AG04449 (cell line): ENCODE measurements at places on chromosomes 4 and X.

DNA sequence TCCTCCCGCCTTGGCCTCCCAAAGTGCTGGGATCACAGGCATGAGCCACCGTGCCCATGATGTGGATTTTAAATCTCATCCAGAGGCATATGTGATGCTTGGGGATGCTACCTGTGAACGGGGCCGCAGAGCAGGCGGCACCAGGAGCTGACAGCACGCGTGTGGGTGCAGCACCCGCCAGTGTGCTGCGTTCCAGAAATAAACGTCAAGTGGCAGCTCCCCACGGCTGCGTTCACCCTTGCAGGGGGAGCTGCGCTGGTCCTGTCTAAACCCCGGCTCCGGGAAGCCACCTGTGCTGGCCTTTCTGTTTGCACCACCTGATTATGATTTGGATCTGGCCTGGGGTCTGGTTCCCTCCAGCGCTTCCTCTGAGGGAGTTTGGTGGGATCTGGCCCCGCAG, 77.8 kb downstream of the SORCS2 start:
- DNase-seq, result no peak

DNA sequence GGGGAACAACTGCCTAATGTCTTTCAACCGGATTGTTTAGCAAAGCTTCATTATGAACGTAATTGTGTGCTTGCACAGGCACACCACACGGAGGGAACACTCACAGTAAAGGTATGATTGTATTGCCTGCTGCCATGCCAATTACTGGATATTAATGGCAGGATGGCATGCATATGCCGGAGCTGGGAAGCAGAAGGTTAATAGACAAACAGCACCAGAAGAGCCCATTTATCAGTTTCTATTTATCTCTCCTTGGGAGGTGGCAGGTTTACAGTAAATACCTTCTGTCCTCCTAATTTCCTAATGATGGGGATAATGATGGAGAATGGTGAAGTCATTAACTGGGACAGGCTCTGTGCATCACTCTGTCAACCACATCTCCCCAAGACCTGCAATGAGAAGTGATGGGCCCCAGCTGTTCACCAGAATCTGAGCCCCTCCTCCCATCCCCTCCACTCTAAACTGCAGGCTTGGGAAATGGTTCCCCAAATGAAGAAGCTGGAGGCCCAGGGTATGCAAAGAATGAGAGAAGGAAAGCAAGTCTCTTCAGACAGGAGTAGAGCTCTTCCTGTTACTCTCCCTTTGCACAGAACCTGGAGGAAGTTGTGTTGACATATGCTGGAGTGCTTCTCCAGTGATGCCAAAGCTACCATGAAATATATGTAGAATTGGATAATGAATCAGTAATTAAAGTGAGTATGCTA, 160.8 kb downstream of the NAA11 start:
- no peak for DNase-seq

- no peak for DNase-seq
These were observed 172.9 kb upstream of the GYPA start for GRCh38 chr4:144313370-144313769.

DNA sequence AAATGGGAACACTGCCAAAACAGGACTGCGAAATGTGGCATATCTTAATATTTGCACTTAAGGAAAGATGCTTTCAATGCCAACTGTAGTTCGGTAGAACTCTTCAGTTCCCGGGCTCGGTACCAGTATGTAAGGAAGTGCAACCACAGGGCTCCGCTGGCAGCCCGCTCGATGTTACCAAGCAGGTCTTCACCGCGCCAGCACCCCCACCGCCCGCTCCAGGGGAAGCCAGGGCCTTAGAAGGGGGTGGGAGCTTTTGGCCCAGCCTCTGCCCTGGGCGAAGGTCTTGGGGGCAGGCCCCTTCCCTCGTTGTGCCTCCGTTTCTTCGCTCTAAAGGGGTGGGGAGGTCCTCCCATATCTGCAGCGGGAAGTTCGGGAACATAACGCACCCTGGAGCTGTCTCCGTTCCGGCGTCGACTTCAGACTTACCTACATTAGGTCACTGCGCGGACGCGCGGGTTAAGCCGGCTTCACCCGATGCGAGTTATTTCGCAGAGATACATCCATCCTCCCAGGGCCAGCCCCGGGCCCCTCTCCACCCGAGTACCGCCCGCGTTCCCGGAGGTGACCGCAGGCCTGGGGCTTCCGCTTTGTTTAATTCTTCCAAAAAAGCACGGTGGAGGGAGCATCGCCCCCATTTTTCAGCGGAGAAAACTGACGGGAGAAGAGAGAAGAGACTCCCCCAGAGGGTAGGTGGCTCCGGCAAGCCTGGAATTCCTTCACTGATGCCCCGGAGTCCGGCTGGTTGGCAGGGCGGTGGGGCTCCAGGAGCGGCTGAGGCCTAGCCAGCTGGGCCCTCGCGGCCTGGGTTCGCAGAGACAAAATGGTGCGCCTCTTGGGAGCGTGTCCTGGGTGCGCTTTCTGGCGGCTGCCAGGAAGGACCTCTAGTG, 1.0 kb upstream of the HMX1 start:
- DNase-seq, result no peak

GRCh38 chr4:1236103-1236641, 12.8 kb downstream of the CTBP1 start:
- DNase-seq, result no peak

DNA sequence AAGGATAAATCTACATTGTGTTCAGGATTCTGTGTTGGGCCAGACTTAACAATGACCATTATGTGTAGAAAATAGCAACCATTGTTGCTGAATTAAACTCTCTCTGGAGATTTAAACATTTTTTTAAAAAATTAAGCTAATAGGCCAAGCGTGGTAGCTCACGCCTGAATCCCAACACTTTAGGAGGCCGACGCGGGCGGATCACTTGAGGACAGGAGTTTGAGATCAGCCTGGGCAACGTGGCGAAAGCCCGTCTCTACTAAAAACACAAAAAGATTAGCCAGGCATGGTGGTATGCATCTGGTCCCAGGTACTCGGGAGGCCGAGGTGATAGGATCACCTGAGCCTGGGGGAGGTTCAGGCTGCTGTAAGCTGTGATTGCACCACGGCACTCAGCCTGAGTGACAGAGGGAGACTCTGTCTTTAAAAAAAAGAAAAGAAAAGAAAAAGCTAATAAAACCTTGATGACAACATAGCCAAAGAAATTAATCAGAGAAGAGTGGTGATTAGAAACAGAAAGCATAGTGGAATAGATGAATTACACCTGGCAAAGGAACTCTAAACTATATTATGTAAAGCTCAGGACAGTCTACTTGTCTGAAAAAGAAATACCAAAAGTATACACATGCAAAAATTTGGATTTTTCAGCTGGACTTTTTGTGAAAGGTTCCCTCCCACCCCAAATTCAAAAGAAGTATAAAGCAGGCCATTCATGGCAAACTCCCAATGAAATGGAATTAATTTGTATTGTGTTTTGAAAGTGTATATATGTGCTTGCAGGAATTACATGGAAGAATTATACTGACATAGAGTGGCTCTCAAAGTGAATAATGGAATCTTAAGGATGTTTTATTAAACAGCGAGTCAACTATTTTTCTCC, 21.9 kb downstream of the PLS3 start:
- DNase-seq, result no peak

- DNase-seq, result no peak
These were observed 27.5 kb downstream of the LIAS start for GRCh38 chr4:39486221-39486804.

- no peak for DNase-seq
These were observed 4.7 kb downstream of the MAEA start for GRCh38 chr4:1294424-1294823.

GRCh38 chr4:139922406-139923024, 231.5 kb downstream of the MAML3 start:
- DNase-seq, result no peak

- no peak for DNase-seq
These were observed 96.3 kb upstream of the NOCT start for GRCh38 chr4:138919094-138919936.

- no peak for DNase-seq
These were observed 12.7 kb upstream of the PAQR3 start for GRCh38 chr4:78951862-78952472.

DNA sequence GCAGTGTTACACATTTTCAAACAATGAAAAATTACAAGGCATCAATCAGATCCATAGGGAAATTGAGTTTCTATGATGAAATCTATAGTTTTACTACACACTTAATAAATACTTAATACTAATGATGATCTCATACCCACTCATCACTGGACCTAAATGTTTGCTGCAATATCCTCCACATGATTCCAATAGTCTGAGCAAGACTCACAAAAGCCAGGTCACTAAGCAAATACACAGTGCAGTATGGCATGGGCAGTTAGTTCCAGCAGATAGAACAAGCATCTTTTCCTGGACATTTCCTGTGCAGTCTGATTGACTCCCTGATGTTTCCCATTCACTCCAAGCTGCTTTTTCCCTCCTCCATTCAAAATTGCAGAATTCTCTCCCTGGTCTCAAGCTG, 109.0 kb upstream of the ATOH1 start:
- DNase-seq, result no peak

GRCh38 chr4:176964116-176964691, 171.5 kb upstream of the VEGFC start:
- DNase-seq, result no peak

DNA sequence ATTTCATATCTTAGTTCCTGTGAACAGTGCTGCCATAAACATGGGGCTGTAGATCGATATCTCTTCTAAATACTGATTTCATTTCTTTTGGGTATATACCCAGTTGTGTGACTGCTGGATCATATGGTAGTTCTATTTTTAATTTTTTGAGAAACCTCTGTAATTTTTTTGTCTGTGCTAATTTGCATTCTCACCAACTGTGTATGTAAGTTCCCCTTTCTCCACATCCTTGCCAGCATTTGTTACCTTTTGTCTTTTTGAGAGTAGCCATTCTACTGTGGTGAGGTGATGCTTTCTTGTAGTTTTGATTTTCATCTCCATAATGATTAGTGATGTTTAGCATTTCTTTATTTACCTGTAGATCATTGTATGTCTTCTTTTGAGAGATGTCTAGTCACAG, 2086.5 kb upstream of the TENM3 start:
- no peak for DNase-seq

DNA sequence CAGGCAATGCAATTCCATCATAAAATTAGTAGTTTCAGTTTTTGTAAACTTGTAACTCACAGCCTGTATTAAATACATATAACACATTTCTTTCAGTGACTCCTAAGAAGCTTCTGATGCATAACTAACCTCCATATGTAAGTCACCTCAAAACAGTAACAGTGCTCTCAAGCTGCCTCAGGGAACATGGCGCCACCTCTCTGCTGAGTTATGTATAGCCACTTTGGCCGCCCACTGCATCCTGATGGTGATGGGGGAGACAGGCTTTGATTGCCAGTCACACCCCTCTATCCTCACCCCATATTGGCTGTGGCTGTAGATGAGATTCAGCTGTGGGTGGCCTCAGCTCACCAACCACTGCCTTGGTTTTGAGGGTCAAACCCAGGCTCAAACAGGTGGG, 54.3 kb downstream of the LRBA start:
- DNase-seq, result no peak

- no peak for DNase-seq
These were observed 611 bp downstream of the TEX11 start for GRCh38 chrX:70907900-70908299.

DNA sequence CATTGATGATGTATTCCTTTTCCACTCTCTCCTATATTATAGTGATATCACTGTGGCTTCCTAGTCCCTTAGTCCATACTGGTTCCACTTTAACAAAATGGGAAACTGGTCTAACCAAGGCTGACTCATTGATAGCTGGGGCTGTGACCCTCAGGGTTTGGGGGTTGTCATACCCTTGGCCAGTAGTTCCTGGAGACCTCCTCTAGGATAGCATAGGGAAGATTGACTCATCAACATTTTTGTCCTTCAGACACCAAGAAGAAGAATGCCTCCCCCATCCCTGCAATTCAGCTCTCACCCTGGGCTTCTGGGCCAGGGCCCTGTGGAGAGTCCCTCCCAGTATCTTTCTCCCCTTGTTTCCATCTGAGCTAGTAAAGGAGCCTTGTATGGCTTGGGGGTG, 68.8 kb upstream of the PRPS1 start:
- DNase-seq, result no peak

DNA sequence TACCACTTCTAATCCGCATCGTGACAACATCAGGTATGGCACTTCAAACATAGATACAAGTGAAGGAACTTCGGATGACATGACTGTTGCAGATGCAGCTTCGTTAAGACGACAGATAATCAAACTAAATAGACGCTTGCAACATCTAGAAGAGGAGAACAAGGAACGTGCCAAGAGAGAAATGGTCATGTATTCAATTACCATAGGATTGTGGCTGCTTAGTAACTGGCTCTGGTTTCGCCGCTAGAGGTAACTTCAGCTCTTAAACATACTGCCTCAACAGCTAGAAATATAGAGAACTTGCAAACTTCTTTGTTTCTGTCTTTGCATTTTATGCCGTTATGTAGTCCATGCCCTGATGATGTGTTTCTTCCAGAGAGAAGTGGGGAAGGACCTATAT, 530.8 kb upstream of the DIPK2B start:
- no peak for DNase-seq

DNA sequence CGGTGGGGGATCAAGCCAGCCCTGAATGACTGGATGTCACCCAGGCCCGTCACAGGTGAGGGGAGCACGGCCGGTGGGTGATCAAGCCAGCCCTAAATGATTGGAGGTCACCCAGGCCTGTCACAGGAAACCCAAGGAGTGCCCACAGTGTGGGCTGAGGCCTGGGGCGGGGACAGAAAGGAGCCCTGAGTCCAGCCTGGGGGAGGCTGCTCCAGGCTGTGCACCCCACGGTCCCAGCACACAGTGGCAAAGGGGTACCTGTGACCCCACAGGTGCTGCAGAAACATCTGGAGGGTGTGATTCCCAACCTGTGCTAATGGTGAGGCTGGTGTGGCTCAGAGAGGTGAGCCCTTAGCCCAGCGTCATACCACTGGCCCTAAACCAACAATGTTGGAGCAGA, 6.2 kb upstream of the CPLX1 start:
- no peak for DNase-seq

DNA sequence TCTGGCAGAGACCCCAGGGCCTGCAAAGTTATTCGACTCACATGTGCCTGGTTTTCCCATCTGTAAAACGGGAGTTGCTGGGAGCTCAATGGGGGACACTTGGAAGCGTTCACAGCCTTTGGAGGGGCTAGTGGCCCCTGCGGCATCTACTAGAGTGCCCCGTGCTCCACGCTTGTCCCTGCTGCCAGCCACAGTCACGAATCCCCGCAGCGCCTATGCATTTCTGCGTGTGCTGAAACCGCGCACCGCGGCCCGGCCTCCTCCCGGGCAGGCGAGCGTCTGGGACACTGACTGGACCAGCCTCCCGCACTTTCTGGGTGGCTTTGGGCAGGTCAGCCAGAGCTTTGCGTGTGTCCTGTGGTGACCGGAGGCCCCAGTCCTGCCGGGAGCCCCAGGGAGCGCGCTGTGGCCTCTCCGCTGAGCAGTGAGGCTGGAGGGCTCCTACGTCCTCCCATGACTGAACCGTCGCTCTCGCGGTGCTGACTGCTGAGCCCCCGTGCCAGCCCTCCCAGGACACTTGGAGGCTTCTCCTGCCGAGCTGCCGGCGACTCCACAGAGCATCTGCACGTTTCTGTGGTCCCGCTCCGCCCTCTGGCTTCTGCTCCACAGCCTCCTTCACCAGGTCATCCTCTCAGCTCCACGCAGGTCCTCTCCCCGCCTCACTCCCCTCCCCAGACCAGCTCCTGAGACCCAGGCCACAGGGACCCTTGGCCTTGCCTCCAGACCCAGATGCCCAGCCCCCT, 36.3 kb downstream of the PIGG start:
- no peak for DNase-seq

- DNase-seq, result no peak
These were observed 63.9 kb upstream of the HOPX start for GRCh38 chr4:56745042-56745441.
